Right renal pelvis (tissue), 4 donors: ENCODE measurements at places on chromosomes 13 and 19. TPM values are rescaled to one million over a fixed set of nuclear protein-coding genes. Genes with fewer than 3 reads are reported as not detected.

GRCh38 chr13:75305059-75305458, 176.9 kb downstream of the TBC1D4 start:
- DNase-seq = no peak

GRCh38 chr13:110925023-110925612, 10.2 kb upstream of the ANKRD10 start:
- DNase-seq = no peak

Gene CAPNS1
- polyA plus RNA-seq = 573 TPM

DNA sequence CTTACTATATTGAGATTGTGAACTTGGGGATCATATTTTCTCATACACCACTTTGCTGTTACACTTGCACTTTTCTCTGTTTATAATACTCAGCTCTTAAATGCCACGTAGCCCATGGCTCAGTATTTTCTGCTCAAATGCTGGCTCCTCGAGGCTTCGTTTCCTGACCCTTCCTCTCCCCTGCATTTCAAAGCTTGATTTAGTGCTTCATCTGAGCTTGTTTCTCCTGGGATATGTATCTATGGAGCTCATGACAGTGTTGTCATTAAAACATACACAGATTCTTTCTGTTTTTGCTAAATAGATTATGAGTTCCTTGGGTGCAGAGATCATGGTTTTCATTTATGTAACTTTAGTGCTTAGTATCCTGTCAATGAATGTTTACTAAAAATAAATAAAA, 11.4 kb downstream of the CSNK1A1L start:
- no peak for DNase-seq

GRCh38 chr13:30194906-30195305, 112.4 kb downstream of the KATNAL1 start:
- DNase-seq = no peak

- DNase-seq = no peak
Observed at GRCh38 chr19:17450264-17451075, 2.0 kb upstream of the TMEM221 start.

Gene HIF3A
- polyA plus RNA-seq = 42.5 TPM

GRCh38 chr13:26760832-26761582, 421 bp upstream of the GPR12 start:
- no peak for DNase-seq

Gene KCNN4
- polyA plus RNA-seq = 1.5 TPM
